ENCODE measurements at places on chromosomes 2 and 18.

GRCh38 chr2:138718405-138718804 lies 61.8 kb downstream of the NXPH2 start:
- DNase-seq, result no peak

GRCh38 chr2:157874997-157875640 lies 1.0 kb downstream of the ACVR1 start:
- peak; percentile 34 for DNase-seq

DNA sequence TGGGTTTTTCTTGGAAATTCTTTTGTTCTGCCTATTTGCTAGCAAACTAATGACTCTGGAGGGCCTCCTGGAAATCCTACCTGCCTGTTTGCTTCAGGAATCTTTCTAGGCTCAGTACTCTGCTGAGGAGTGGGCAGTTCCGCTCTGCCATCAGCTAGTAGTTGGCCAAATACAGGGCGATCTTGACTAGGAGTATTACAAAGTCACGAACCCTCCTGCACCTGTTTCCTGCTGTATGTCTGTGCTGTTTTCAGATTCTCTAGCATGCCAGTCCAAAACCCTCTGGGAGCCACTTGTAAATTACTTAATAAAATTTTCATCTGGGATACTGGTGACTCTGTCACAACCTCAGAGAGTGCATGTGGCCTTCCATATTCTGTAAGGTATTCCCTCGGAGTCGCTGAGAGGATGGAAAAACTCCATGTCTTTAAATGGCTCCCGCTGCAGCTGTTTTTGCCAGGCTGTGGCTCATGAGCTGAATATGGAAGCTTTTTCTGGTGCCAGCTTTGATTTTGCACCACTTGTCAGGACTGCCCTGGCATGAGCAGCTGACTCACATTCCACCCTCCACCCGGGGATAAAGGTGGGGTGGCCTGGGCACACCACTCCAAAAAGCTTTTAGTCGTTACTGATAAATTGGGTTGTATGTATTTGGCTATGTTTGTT lies 123.0 kb downstream of the RTN4 start:
- no peak for DNase-seq

DNA sequence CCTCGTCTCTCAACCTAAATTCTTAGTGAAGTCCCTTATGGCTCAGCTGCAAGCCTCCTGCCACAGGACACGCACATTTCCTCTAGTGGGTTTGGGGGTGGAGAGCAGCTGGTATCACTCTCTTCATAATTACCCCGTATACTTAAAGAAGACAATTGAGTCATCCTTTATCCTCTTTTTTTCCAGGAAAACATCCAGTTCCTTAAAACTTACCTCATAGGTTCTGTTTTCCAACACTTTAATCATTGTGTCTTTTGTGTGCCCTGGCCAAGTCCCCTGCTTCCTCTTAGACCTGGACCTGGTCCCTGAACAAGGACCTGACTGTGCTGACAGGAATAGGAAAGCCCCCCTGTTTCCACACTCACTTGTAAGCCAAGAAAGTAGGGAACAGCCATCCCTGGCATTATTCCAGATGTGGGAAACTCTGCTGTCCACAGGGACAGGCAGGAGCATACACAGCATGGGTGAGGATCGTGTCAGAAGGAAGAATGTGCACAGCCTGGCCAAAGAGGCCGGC lies 42.3 kb upstream of the MYO1B start:
- peak; percentile 23 for DNase-seq

DNA sequence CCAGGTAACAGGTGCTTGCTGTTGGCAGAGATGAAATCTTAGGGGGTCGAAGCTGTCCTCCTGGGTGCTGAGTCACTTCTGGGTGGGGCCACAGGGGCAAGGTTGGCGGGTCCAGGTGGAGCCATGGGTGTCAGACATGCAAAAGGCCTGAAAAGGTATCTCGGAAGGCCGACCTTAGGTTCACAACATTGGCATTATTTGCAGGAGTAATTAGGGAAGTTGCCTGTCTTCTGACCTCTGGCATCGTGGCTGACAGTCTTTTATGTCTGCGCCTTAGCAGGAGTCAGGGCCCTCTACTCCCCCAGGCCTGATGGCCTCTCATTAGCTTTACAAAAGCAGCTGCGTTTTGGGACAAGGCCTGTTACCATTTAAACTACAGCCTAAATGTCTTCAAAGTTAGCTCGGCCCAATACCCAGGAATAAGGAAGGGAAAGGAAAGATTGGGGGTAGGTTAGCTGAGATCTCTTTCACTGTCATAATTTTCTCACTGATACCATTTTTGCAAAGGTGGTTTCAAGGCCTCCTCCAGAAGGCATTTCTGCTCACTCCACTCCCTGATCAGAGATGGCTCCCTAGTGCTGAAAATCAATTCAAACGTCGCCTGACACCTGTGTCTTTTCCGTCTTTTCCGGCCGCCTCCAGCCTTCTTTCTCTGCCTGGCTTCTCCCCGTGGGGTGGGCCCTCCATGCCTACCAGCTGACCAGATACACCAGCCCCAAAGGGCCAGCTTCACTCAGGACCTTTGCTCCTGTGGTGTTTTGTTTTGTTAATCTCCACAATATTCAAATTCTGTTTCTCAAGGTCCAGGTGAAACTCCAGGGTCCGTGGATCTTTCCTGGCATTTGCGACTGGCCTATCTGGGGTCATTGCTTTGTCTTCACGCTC lies 90.8 kb downstream of the RHOB start:
- DNase-seq, result no peak

DNA sequence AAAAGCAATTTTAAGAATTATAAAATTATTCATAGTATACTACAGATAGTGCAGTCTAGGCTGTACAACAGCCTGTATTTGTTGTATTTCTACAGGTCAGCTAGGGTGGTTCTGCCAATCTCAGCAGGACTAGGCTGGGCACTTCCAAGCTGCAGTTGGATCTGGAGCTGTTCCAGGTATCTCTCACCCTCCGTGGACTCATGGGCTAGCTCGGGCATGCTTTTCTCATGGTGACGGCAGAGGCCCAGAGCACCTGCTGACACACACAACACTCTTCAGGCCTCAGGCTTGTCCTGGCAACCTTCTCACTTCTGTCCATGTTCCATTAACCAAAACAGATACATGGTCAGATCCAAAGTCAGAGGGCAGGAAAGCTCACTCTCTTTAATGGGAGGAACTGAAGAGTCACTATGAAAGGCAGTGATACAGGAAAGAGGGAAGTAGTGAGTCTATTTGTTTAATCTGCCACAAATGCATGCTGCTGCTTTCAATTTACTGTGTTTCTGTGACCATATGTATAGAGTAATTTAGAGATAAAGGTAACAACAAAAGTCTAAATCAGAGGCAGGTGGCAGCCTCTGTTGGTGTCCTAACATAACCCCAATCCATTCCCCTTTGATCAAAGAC lies 462.4 kb upstream of the ACVR2A start:
- no peak for DNase-seq

- no peak for DNase-seq
Measured at GRCh38 chr2:136115183-136115761, 2.7 kb downstream of the CXCR4 start.

GRCh38 chr2:189685540-189686229 lies 11.2 kb downstream of the ANKAR start:
- peak; percentile 41 for DNase-seq

DNA sequence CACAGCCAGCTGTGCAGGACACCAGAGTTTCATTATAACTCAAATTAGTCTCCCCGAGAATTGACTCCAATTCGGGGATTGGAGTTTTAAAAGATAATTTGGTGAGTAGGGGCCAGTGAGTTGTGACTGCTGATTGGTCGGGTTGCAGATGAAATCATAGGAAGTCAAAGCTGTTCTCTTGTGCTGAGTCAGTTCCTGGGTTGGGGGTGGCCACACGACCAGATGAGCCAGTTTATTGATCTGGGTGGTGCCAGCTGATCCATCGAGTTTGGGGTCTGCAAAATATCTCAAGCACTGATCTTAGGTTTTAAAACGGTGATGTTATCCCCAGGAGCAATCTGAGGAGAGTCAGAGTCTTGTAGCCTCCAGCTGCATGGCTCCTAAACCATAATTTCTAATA lies 82.7 kb upstream of the SLC66A3 start:
- DNase-seq, result no peak

DNA sequence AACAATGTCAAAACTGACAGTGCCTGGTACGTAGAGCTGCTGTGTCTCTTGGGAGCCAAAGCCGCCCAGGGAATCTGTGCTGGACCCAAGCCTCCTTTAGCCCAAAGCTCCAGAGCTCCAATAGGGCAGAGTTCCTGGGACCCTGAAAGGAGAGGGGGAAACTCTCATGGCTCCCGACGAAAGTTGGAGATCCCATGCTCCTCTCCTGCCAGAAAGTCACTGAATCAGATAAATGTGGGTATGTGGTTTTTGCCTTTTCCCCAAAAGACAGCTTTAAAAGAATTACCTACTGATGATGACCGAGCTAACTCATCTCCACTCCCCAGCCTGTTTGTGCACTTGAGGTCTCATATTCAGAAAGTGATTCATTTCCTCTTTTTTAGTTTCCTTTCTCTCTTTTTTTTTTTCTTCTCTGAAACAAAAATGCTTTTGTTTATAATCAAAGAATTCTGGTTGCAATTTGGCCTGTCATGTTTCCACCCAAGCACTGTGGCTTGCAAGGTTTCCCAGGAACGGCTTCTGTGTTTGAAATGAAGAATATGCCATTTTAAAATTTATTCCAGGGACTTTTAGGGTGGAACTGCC lies 14.1 kb upstream of the PMAIP1 start:
- no peak for DNase-seq

- no peak for DNase-seq
Measured at GRCh38 chr2:97662386-97662894, 1.4 kb downstream of the ACTR1B start.

GRCh38 chr18:45777393-45777792 lies 48.1 kb upstream of the SIGLEC15 start:
- no peak for DNase-seq

DNA sequence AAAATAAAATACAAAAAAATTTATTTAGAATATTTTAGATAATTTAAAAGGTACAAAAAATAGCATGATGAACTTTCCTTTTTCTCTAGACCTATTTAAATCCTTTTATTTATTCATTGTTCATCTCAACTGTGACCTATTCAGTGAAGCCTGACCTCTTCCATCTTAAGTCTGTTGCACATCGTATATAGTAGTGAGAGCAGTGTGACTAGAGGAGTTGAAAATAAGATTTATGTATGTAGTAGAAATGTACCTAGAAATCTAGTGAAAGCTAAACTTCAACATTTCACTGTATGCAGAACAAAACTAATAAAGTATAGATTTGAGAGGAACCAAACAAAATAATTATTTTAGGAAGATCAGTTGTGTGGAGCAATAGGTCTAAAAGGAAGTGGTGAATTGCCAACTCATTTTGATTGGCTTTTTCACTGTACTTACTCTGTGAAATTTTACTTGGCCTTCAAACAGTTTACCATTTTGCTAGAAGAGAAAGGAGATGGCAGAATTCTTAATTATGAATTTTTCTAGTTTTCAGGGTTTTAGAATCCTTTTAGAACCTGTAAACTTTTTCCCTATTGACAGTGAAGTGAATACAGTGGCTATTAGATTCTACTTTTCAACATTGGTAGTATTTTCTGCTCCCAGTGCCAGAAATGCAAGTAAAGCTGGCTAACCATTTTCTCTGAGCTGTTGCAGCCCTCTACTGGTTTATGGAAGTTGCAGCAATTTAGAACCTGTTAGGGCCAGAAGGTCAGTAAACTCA lies 11.0 kb downstream of the ANKRD12 start:
- no peak for DNase-seq

- DNase-seq, result no peak
Measured at GRCh38 chr2:83991992-83992391, 467.1 kb downstream of the SUCLG1 start.

- DNase-seq, result no peak
Measured at GRCh38 chr2:60899230-60899891, 18.0 kb downstream of the REL start.

DNA sequence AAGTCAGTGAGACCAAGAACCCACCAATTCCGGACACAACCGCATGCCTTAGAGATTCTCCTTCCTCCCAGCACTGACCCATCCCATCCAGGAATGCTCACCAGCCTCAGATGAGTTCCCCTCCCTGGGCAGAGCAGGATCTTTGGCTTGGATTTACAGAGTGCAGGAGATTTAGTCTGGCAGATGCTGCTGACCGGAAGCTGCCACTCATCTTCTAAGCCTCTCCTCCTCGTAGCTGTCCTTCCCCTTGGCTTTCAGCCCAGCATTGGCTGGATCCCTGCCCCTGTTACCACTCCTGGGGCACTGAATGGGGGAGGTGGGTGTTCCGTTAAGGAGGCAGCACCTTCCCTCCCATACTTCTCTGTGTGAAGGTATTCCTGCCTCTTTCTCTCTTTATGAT lies 53.2 kb downstream of the VWA3B start:
- DNase-seq, result peak; percentile 58

GRCh38 chr2:216951171-216951570 lies 91.3 kb upstream of the TNP1 start:
- no peak for DNase-seq

- no peak for DNase-seq
Measured at GRCh38 chr2:30421026-30421603, 25.9 kb upstream of the LCLAT1 start.

GRCh38 chr2:88144914-88145497 lies 17.1 kb upstream of the FABP1 start:
- no peak for DNase-seq

DNA sequence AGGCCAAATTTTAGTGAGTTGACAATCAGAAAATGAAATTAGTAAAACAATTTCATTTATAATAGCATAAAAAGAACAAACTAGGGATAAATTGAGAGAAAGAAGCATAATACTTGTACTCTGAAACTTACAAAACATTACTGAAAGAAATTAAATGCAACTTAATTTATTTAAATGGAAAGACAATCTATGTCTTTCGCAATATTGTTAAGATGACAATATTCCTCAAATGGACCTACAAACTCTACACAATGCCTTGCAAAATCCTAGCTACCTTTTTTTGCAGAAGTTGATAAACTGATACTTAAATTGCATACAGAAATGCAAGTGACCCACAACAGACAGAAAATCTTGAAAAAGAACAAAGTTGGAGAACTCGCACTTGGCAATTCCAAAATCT lies 9.1 kb downstream of the EPG5 start:
- DNase-seq, result no peak
